ENCODE measurements at places on chromosomes 12 and 14.

- DNase-seq: no peak
Observed at GRCh38 chr12:116708826-116709756, 28.8 kb downstream of the SPRING1 start.

DNA sequence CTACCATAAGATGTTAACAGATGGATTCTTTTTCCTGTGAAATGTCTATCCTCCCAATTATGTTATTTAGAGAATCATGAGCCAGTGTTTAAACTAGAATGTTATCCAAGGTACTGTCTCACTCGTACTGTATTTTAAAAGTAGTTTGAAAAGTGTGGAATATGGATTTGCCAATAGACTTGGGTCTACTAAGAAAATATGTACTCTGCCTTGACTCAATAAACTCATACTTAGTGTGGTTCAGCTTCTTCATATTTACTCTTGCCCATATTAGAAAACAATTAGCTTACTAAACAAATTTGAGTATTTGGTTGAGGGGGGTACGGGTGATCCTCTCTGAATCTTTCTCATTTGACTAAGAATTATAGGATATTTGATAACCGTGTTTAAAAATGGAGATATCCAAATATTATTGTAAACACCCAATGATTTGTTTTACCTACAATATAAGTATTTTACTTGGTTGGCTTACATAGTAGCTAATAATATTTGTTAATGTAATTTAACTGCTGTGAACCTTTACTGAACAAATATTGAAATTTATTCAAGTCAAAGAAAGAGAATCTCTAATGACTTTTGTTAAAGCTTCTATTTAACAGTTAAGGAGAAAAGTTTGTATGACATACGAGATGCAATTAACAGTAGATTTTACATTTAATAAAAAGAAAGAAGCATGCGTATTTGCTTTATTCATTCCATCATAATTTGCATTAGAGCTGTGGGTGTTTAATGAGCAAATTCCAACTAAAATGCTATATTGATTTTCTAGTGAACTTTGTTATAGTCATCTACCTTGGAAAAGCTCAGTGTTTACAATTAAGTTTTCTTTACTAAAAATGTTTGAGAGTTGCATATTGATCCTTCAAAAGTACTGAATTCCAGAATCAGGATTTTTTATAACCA, 81.2 kb downstream of the MIPOL1 start:
- DNase-seq: no peak

DNA sequence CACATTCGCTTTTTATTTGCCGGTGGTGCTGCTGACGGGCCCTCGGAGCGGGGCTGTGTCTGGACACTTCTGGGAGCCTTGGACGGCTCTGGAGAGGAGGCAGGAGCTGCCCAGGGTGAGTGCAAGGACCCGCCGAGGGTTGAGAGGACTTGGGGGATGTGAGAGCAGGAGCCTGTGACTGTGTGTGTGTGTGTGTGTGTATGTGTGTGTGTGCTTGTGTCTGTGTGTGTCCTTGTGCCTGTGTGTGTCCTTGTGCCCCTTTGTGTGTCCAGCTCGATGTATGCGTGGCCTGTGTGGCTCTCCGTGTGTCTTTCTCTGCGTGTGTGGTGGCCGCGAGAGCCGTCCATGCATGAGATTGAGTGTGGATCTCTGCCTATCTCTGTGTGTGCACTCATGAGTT, 179.6 kb upstream of the MYL2 start:
- no peak for DNase-seq

- DNase-seq: no peak
Observed at GRCh38 chr12:86634456-86635410, 378.5 kb upstream of the MGAT4C start.

GRCh38 chr14:93676416-93676958, 111.8 kb downstream of the PRIMA1 start:
- DNase-seq: no peak

- DNase-seq: no peak
Observed at GRCh38 chr14:101500061-101500460, 61.2 kb upstream of the DIO3 start.

- DNase-seq: no peak
Observed at GRCh38 chr14:35699791-35700444, 109.2 kb downstream of the RALGAPA1 start.

GRCh38 chr12:75856235-75856634, 175.3 kb downstream of the PHLDA1 start:
- no peak for DNase-seq

DNA sequence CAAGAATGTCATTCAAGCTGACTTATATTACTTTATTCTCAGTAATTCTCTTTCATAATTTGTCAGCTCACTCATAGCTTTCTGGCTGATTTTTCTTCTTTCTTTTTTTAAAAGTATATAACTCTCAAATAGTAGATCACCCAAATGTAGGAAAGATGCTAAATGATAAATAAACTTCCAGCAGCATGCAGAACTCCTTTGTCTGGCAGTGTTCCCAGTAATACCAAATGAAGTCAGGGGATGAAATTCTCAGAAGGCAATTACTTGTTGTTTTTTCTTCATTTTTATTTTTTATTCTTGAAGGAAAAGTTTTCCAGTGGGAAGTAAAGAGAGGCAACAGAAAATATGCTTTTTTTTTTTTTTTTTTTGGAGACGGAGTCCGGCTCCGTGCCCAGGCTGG, 133.3 kb upstream of the SLCO1C1 start:
- no peak for DNase-seq

GRCh38 chr14:81385886-81386285, 14.2 kb downstream of the STON2 start:
- no peak for DNase-seq

DNA sequence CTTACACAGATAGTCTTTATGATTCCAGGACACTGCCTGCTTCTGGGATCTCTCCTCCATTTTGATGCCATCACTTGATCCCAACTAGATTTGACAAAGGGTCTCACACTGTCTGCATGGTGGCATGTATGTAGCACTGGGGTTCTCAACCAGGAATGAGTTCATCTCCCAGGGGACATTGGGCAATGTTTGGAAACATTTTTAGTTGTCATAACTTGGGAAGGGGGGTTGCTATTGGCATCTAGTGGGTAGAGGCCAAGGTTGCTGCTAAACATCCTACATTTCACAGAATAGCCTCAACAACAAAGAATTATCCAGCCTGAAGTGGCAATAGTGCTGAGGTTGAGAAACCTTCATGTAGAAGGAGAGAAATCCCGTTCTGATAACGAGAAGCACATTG, 376.2 kb downstream of the DPF3 start:
- no peak for DNase-seq

DNA sequence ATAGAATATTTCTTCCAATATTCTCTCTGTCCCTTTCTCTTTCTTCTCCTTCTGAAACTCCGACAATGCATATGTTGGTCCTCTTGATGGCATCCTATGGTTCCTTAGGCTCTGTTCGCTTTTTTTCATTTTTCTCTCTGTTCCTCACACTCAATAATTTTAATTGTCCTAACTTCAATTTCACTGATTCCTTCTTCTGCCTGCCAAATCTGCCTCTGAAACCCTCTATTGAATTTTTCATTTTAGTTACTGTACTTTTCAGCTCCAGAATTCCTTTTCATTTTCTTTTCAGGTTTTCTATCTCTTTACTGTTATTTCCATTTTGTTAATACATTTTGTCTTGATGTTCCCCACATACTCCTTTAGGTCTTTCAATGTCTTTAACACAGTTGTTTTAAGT, 67.0 kb upstream of the TTC7B start:
- DNase-seq: no peak

DNA sequence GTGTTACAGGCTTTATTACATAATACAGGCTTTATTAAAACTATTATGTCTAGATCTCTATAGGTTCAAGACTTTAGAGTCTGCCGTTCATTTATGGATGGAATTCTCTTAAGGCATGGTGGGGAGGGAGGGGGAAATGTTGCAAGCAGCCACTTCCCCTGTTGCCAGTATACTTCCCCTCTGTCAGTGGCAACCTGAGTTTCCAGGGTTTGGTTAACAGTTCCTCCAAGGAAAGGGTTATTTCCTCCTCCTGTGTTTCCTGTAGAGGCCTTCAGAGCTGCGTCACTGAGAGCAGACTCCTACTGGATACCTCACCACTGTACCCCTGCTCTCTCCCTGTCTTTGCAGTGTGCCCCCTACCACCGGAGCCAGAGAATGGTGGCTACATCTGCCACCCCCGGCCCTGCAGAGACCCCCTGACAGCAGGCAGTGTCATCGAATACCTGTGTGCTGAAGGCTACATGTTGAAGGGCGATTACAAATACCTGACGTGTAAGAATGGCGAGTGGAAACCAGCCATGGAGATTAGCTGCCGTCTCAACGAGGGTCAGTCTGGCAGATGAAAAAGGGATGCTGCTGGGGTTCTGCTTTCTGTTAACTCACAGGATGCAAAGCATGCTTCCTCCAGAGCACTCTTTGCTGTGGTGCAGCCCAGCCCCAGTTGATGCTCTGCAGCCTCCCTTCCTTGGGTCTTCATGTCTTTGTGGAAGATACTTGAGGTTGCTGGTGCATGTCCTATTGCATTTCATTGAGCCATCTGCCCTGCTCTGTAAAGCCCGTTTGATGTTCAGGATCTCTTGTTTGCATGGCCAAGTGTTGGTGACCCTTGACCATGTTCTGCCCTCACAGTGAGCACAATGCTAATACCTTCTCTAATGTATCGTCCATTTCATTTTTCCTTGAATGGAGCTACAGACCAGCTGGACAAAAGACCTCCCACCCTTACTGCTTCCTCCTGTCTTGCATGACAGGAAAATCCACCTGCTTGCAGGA, 63.6 kb upstream of the SRSF5 start:
- no peak for DNase-seq

DNA sequence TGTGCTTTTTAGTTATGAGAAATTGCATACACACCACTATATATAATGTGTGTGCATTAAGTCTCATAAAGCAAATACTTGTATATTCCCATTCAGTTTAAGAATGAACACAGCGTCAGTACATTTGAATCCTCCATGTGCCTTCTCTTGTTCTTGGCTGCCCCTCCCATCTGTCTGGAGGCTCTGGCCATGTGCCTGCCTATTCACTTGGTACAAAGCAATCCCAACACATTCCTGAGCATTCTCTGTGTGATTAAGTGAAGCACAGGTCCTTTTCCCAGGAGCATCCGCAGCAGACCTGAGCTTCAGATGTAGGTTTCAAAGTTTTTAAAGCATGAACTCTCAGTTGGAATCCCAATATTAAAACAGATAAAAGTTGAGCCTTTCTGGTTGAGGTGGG, 58.7 kb downstream of the POLR3B start:
- no peak for DNase-seq

DNA sequence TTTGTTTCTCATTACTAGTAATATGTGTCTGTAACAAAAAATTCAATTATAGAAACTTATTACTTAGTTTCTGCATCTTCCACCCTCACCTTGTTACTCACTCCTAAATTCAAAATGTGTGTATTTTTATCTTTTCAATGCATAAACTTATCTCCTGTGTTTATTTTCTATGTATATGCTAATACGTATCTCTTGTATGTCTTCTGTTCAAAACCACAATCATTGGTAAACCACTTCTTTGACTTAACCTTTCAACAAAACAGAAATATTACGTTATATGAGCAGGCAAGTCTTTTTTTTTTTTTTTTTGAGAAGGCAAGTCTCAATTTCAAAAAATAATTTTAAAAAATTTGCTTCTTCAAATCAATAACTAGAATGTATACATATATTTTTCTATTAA, 39.2 kb upstream of the RPH3A start:
- DNase-seq: no peak

DNA sequence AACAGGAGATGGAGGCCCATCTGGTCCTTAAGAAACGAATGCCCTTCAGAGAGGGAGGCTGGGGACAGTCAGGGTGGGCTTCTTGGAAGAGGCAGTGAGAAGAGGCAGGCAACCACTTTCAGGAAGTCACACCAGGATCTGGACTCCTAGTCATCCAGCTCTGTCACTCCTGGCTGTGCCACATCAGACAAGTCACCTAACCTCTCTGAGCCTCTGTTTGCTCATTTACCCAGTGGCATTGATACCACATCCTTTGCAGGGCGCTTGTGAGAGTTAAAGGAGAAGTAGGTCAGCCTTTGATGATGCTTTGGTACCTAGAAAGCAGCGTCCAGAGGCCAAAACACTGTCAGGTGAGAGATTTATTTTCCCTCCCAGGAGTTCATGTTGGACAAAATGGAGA, 11.1 kb downstream of the CCDC197 start:
- no peak for DNase-seq

DNA sequence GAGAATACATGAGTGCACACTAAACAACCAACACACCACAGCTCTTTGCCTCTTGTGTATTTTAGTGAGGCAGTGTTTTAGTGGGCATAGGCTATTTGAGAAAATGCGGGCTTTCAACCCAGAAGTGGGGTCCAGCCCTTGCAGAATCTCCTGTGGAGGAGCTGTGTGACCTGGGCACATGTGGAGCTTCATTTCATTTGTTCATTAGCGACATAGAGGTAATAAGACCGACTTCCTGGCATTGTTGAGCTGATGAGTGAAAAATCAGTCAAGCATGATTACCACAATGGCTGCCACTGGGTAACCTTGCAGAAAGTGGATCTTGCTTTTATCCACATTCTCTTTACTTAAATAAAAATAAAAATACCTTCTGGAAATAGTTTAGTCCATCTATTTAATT, 923.5 kb downstream of the BCL11B start:
- no peak for DNase-seq

DNA sequence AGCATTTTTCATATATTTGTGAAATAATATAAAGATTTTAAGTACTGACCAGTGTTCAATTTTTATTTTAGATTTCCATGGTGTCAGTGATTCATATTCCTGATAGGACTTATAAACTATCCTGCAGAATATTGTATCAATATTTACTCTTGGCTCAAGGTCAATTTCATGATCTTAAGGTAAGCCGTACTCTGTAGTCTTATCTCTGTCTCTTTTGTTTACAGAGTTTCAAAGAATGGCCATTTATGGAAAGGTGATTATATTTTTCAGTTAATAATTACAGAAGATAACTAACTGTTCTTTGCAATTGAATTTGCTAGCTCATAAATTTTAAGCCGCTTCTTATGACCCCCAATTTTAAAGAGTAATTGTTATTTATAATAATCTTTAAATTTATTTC, 27.9 kb downstream of the CGRRF1 start:
- DNase-seq: no peak

DNA sequence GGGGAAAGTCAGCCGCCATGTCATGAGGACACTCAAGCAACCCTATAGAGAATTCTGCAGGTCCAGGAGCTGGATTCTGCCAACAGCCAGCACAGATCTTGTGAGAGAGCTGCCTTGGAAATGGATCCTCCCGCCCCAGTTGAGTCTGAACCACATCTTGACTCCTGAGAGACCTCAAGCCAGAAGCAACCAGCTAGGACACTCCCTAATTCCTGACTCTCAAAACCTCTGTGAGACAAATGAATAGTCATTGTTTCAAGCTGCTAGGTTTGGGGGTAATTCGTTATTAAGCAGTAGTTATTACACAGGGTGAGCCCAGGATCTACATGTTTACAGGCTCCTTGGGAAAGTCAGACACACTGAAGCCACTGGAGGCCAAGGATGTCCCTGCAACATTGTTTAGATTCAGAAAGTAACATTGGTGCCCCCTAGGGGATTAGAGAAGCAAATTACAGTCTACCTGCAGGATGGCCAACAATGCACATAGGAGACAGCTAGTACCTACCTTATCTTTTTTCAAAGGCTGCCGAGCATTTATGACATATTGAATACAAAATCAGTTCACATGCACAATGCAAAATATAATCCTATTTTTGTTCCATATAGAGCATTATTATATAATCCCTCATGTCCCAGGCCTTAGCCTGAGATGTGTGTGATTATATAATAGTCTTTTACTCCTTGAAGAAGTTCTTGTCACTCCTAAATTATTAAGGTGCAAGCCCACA, 57.9 kb upstream of the FICD start:
- DNase-seq: peak; percentile 42

GRCh38 chr12:25126746-25127145, 68.2 kb downstream of the DNAI7 start:
- no peak for DNase-seq

- DNase-seq: no peak
Observed at GRCh38 chr14:56731187-56731586, 79.1 kb downstream of the OTX2 start.
